ENCODE measurements at places on chromosomes 5 and 9.

DNA sequence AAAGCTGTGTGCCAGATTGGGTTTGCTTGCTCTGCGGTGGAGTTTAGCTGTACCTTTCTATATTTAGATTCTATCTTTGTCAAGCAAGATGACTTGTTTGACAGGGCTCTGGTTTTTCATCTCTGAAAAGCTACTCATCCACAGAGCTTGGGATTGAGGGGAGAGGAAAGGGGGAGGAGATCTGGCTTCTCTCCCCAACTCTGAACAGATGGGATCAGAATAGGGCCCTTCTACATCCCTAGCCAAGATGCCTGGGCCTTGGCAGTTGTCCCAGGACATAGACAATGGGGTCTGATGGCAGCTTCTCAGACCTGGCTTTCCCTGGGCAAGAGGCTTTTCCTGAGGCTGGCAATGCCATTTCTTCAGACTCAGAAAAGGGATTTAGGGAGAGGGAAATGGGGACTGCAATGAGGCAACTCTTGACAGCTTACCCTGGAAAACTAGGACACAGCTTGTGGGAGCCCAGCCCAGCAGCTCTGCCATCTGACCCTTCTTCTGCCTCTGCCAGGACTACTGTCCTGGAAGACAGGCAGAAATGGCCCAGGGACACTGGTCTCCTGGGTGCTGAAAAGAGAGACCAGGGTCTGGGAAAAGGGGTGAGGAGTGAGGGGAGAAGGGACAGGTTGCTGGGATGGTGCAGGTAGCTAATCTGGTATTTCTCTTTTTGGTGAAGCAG is 50.2 kb upstream of the ASTN2 start:
- DNase-seq: no peak

DNA sequence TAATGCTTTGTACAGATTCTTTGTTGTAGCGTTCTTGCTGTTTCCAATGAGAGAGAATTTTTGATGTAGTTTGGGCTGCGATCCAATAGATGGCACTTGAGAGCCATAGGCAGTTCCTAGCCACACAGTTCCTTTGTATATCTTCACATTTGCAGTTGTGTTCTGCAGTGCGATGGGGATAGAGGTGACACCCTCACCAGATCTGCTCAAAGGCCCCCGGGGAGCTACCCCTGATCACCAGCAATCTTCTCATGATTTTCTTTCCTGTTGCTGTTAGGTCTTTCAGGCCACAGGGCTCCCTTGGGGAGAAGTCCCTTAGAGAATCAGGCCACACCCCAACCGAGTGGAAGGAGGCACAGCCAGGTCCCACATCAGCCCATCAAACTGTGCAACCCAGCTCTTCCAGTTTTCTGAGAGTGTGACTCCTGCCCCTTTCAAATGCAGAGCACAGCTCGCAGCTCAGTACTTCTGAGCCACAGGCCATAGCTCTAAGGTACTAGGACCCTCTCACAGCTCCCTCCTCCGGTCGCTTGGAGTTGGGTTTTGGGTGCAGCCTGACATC is 353.7 kb downstream of the SLCO4C1 start:
- no peak for DNase-seq

GRCh38 chr9:27085456-27085855 is 23.6 kb upstream of the TEK start:
- no peak for DNase-seq

DNA sequence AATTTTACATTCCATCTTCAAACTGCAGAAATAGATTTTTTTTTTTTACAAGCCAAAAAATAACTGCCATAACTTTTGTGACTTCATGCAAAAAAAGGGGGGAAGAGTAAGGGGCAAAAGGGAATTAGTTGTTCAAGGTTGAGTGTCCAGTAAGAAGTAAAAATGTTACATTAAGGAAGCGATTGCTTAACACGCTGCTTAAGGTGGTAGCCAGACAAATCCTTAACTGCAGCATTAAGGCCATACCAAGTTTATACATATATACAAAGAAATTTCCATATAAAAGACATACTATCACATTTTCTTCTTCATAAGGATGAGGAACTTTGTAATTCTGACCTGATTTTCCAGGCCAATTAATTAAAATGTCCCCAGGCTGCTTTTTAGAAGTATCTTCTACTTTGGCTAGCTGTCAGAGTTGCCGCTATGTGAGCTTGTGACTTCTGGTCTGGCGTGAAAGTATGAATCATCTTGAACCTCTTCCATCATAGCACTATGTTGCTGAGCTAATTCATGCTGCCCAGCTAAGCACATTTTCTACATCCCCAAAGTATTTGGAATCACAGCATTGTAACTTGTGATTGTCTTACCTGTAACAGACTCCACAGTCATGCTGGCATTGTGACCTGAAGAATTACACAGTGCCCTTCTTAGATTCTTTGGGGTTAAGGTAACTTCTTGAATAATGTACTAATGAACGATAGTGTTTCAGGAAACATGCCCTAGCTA is 40.0 kb downstream of the G3BP1 start:
- no peak for DNase-seq

DNA sequence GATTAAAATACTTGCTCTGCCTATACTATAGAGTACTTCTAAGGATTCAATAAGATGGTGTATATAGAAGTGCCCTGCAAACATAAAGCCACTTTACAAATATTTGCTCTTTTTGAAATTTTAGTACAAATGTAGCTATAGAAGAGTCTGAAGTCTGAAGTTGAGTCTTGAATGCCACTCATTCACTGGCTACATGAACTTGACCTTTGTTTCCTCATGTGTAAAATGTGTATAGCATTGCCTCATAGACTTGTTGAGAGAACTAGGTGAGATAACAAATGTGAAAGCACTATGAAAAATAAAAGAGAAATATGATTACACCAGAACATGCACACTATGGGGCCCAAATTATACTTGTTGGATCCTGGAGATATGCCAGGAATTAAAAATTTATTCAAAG is 244.7 kb downstream of the SEC61B start:
- no peak for DNase-seq

- DNase-seq: no peak
These were observed 54.2 kb downstream of the FNBP1 start for GRCh38 chr9:129988607-129989361.

GRCh38 chr5:16049761-16050160 is 129.8 kb downstream of the MARCHF11 start:
- no peak for DNase-seq

DNA sequence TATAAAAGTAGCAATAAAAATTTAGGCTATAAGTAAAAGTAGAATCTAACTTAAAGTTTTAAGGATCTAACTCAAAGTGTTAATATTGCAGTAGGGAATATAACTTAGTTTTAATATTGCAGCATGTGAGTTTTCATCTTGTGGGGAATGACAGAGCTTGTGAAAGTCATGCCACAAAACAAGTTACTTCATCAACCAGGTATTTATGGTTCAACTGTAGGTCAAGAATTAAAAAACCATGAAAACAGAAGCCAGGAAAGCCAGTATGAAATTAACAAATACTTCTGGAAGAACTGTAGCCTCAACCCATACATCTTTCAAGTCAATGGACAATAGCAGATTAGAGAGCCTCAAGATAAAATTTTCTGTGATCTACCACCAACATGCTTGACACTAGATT is 19.0 kb downstream of the HMGCS1 start:
- DNase-seq: no peak

DNA sequence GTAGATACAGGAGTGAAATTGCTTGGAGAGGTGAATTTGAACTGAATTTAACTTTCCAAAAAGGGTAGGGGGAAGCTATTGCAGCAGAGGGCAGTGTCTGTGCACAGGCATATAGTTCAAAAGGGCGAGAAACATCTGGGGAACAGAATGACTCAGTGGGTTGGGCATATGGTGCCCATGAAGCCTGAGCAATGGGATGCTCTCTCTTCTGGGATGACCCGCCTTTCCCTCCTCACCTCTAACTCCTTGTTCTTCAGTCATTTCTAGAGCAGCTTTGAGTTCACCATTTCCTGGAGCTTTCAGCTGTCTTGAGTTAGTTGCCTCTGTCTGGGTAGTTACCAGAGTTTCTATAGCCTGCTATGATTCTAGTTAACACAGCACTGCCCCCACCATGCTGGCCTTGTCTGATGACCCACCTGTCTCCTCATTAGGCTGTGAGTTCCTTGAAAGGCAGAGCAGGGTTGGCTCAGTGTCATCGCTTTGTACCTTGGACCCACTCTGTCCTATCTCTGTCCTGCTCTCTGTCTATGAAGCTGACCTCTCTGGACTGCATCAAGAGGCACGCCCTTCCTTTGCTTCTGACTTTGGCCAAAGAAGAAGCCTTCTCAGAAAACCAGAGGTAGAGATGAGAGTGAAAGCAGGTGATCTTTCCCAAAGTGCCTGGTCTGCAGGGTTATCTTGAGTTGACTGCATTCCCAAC is 299.6 kb upstream of the KLF4 start:
- DNase-seq: no peak

DNA sequence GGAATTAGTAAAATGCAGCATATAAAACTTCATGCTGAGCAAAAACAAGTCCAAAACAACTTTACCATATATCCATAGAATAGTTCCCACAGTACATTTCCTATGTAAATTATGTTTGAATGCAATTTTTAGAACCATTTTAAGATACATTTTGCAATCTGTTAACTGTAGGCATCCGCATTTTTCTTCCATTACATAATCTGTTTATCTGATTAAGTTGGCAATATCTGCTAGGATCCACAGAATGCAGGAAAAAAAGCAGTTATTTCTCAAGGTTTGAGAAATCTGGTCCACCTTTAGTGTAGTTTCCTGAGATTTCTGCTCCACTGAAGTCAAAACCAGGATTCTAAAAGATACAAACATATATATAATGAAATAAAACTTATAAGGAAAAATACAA is 6.2 kb downstream of the NUDCD2 start:
- no peak for DNase-seq

DNA sequence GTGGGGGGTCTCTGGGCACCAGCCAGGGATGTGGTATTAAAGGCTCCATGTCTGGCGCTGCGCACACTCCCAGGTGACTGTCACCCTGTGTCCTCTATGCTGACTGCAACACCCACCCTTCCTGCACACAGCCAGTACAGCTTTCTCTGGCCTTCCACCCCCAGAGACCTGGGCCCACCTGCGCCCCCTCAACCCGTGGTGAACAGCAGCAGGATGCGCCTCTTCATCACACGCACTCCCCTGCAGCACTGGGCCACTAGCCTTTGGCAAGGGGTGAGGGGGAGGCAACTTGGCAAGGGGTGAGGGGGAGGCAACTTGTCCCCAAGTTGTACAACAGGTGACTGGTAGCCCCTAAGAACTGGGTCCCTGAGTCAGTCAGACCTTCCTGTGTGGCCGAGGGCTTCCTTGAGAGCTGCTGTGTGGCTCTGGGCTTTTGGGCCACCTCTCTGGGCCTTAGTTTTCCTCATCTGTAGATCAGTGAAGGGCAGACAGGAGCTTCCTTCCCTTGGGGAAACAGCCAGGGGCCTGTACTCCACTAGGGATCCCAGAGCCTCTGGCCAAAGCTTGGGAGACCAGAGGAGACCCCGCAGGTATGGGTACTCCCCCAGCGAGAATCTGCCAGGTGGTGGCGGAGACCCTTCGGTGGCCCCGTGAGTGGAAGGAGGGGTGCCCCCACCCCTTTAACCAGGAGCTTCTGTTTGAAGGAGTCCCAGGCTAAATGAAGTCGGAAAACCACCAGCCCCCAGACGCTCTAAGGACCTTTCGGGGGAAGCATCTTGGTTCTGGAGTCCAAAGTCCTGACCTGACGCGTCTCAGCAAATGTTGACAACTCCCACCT is 4.5 kb downstream of the CRAT start:
- no peak for DNase-seq

GRCh38 chr5:93736284-93736683 is 5.1 kb downstream of the POU5F2 start:
- DNase-seq: no peak

- no peak for DNase-seq
These were observed 33.3 kb upstream of the PTGS1 start for GRCh38 chr9:122337556-122337929.

- DNase-seq: no peak
These were observed 11.7 kb upstream of the CERCAM start for GRCh38 chr9:128408963-128409431.

- DNase-seq: no peak
These were observed 214.2 kb downstream of the PRR16 start for GRCh38 chr5:120678279-120678678.

All from stimulated activated CD8-positive, alpha-beta memory T cell treated with anti-CD3 and anti-CD28 coated beads, Interleukin-4, amount 100 ng/mL, for 1 hour (primary cell).